Stimulated activated CD4-positive, alpha-beta T cell treated with anti-CD3 and anti-CD28 coated beads, TNF-alpha, amount 100 ng/mL, for 24 hours (primary cell): ENCODE measurements at places on chromosomes 2 and 18.

DNA sequence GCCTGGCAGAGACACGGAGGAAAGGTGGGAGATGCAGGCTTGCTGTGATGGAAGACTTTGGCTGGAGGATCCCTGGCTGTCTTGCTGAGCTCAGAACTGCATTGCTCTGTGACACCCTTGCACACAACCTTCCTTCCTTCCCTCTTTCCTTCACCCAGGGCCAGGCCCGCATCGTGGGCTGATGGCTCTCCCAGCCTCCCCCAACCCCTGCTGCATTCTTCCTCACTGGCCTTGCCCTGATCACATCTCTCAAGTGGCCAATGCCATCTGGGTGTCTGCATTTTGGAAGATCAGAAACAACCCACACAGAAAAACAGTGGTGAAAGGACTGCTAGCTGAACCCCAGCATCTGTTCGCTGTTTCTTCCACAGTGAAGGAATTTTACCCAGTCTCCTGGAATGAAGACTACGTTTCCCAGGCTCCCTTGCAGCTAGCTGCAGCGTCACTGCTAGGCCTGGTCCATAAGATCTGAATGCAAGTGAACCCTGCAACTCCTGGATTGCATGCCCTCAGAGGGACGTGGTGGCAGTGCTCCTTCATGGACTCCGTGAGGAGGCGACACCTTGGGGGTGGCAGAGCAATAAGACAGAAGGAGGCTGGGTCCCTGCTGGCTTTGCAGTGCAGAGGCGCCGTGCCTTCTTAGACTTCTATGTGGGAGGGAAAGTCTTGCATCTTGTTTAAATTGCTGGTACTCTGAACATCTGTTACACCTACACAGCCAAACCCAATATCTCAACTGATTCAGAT is 78.9 kb upstream of the YWHAQ start:
- DNase-seq = no peak

DNA sequence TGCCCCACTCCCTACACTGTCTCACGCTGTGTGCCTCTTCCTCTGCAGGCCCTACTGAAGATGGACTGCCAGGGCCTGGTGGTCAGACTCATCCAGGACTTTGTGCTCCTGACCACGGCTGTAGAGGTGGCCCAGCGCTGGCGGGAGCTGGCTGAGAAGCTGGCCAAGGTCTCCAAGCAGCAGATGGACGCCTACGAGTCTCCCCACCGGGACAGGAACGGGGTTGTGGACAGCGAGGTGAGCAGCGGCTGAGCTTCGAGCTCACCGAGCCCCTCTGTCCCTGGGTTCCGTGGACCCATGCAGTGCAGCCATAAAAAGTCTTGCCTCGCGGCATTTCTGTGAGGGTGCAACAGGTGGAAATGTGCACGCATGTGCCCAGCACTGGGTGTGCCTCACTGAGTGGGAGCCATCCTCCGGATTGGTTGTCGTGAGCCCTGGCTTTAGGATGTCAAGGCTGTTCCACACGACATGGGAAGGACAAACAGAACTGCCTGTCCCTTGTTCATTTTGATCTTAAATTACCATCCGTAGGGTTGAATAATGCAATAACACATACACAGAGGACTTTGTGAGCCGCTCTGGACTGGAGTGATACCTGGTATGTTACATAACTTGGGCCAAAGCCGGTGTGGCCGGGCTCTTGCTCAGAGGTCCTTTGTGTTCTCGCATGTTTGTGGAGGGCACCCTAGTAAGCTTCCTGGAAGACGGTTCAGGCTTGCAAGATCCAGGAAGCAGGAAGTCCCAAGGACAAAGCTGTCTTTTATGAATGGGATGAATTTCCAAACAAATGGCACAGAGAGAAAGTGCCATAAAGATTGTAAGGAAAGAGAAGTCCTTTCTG is 100.9 kb downstream of the SH3BP4 start:
- no peak for DNase-seq

DNA sequence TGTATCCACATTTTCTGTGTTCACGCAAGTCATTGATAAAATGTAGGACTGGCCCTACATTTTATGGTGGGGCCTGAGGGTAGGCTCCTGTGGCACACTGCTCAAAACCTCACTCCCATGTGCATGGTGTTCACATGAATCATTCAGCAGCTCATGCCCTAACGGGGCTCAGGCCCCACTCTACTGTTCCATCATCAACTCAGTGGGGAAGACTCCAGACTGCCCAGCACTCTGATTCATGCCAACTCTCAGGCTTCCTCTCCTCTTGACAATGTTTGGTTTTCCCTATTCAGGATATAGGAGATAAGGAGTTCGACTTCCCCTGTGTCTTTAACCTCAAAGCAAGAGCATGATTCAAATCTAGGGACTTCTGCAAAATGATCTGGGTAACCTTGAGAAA is 92.0 kb upstream of the BOD1L2 start:
- DNase-seq = no peak

GRCh38 chr2:121359716-121360565 is 74.9 kb upstream of the TFCP2L1 start:
- DNase-seq = no peak

- no peak for DNase-seq
Observed at GRCh38 chr2:207142461-207142860, 23.3 kb downstream of the KLF7 start.
